ENCODE measurements at places on chromosomes 16 and 17. TPM values are rescaled to one million over a fixed set of nuclear protein-coding genes. Genes with fewer than 3 reads are reported as not detected.

- no peak overlapping the region for H3K27ac ChIP-seq
- no peaks in the 10 kb centered on the region for H3K36me3 ChIP-seq
- no peaks in the 10 kb centered on the region for H3K27me3 ChIP-seq
Observed at GRCh38 chr16:11211061-11211976, 44.7 kb downstream of the SOCS1 start.

- peak; percentile 75 for DNase-seq
- H3K4me1 ChIP-seq: peaks cover 25% of the 10 kb centered on the region
Observed at GRCh38 chr17:29111816-29112499, 68.2 kb downstream of the MYO18A start.

Gene ACSF2
- 70.4 TPM for total RNA-seq

DNA sequence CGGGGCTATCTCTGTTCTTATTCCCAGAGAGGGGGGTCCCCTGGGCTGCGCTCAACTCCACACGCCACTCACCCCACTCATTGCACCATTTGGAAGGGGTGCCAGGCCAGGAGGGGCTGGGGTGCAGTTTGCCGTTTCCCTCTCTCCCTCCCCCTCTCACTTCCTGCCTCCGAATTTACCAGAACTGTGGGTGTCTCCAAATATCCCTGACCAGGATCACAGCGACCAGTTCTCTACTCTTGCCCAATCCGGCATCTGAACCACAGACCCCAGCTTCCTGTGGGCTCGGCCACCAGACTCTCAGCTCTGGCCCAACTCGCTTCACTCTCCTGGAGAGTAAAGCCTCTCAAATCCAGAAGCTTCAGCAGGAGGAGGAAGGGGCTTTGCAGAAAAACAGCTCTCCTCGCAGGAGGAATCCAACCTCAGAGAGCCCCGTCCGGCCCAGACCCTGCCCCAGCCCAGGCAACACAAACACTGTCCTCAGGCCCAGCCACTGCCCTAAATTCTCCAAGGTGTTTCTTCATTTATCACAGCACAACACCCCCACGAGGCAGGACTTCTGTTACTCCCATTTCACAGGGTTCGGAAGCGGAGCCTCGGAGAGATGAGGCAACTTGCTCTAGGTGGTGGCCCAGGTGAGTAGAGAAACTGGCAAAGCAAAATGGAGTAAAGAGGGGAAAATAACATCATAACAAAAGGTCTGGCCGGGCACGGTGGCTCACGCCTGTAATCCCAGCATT is 423 bp upstream of the ASGR2 start:
- DNase-seq: no peak
- H3K27me3 ChIP-seq: peaks cover 4% of the 10 kb centered on the region
- H3K4me3 ChIP-seq: no peak overlapping the region
- no peak overlapping the region for H3K27ac ChIP-seq
- H3K36me3 ChIP-seq: no peaks in the 10 kb centered on the region

- DNase-seq: no peak
- H3K27ac ChIP-seq: no peak overlapping the region
- H3K36me3 ChIP-seq: no peaks in the 10 kb centered on the region
Observed at GRCh38 chr16:54487933-54488332, 201.3 kb upstream of the IRX3 start.

- H3K27me3 ChIP-seq: peaks cover 22% of the 10 kb centered on the region
- peak overlapping the region; percentile 71 for H3K4me3 ChIP-seq
- H3K4me1 ChIP-seq: peaks cover 25% of the 10 kb centered on the region
Observed at GRCh38 chr16:4936181-4936990, 562 bp downstream of the PPL start.

- no peak overlapping the region for H3K4me3 ChIP-seq
- DNase-seq: peak; percentile 55
Observed at GRCh38 chr17:80871341-80871740, 120.3 kb upstream of the CHMP6 start.

DNA sequence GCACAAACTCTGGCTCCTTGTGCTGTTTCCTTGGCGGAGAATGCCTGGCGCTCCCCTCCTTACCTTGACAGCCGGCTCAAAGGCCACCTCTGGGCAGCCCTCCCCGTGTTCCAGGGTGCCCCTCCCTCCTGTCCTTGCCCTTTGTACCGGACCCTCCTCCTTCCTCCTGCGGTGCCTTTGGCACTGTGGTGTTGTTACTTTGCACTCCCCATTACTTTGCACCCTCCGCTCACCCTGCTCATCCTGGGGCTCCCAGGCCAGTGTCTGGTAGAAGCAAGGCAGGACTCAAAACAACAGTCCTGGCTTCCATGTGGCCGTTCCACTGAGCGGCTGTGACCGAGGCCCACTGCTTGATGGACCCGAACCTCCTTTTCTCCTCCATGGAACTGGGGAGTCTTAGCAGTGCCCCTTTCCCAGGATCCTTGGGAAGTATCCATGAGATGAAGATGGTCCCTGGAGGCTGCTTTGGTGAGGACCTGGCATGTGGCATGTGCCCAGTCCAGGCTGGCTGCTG is 147.8 kb downstream of the CMIP start:
- H3K36me3 ChIP-seq: peaks cover 11% of the 10 kb centered on the region
- no peaks in the 10 kb centered on the region for H3K27me3 ChIP-seq
- no peaks in the 10 kb centered on the region for H3K4me1 ChIP-seq
